ENCODE measurements at places on chromosomes 7 and 10. TPM values are rescaled to one million over a fixed set of nuclear protein-coding genes. Genes with fewer than 3 reads are reported as not detected.

Gene GTF2IRD1
- 32.6 TPM for total RNA-seq

DNA sequence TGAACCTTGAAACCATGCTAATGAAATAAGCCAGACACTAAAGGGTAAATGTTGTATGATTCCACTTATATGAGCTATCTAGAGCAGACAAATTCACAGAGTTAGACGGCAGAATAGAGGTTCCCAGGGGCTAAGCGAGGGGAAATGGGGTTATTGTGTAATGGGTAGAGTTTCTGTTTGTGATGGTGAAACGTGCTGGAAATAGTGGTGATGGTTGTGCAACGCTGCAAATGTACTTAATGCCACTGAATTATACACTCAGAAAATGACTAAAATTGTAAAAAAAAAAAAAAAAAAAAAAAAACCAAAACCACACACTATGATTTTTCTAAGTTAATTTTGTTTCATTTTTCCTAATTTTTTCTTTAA is 30.0 kb downstream of the SFXN4 start:
- peaks cover 27% of the 10 kb centered on the region for H3K36me3 ChIP-seq
- H3K4me1 ChIP-seq, result no peaks in the 10 kb centered on the region
- no peak overlapping the region for H3K4me3 ChIP-seq

Gene PRLHR
- not detected for total RNA-seq

GRCh38 chr7:148809856-148810255 is 74.2 kb downstream of the EZH2 start:
- H3K4me1 ChIP-seq, result no peaks in the 10 kb centered on the region
- no peak overlapping the region for H3K4me3 ChIP-seq
- no peak for DNase-seq
- H3K27me3 ChIP-seq, result peaks cover 3% of the 10 kb centered on the region

Data from endothelial cell (in vitro differentiated cells).